ENCODE measurements at places on chromosomes 12 and 14.

GRCh38 chr14:53458368-53458814, 305.3 kb upstream of the DDHD1 start:
- DNase-seq = no peak

- no peak for DNase-seq
Observed at GRCh38 chr12:97797473-97797872, 334.9 kb downstream of the RMST start.

- DNase-seq = no peak
Observed at GRCh38 chr14:77319422-77319821, 1.3 kb downstream of the POMT2 start.

GRCh38 chr14:101715210-101716076, 46.1 kb upstream of the PPP2R5C start:
- no peak for DNase-seq

DNA sequence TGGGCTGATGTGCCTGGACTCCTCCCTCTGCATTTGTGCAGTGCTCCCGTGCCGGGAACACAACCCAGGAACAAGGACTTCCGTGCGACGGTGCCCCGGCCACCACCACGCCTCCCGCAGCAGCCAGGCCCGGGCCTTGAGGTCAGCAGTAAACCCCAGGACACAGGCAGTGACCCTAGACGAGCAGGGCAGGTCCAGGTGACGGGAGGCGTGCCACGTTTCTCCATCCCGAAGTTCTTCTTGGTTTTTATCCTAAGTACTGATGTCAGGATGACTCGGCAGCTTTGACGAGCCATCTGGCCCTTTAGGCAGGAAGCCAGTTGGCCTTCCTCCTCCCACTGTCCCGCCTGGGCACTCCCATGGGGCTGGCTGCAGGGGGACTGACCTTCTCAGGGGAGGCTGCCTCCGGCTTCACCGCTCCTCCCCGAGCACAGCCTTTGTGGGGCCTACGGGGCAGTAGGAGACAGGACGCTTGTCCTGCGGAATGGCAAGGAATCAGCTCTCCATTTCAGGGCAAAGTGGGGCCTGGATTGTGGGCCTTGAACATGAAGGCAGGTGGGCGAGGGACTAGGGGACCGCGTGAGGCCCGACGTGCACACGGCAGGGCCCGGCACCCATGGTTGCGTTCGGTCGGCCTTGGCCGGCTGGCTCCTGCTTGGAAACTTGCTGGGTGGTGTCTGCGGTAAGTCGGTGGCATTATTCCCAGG, 94.1 kb downstream of the FBXL14 start:
- DNase-seq = no peak

- no peak for DNase-seq
Observed at GRCh38 chr14:97267509-97267908, 470.3 kb downstream of the VRK1 start.

DNA sequence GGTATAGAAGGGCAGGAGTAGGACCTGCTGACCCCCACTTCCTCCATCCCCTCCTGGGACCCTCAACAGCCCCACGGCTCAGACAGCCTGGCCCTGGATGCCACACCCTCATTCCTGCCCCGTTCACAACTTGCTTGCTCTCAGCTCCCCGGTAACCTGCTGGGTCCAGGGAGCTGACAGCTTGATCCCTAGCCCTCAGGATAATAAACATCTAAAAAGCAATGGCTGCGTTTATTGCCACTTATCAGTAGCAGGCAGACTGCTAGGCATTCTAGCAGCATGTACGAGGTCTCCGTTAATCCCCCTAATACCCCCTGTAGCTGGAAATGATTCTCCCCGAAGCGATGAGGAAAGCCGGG, 24.3 kb upstream of the RPLP0 start:
- DNase-seq = no peak

DNA sequence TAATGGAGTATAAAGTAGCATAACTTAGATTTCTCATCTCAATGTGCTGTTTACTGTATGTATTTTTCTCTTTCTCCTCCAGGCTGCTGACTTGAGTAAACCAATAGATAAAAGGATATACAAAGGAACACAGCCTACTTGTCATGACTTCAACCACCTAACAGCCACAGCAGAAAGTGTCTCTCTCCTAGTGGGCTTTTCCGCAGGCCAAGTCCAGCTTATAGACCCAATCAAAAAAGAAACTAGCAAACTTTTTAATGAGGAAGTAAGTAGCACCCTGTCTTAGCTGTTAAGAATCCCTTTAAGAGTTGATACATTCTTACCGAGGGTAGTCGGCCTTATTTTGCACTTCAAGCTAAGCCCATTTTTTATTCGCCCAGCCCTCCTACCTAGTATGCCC, 55.2 kb downstream of the WDR20 start:
- no peak for DNase-seq

DNA sequence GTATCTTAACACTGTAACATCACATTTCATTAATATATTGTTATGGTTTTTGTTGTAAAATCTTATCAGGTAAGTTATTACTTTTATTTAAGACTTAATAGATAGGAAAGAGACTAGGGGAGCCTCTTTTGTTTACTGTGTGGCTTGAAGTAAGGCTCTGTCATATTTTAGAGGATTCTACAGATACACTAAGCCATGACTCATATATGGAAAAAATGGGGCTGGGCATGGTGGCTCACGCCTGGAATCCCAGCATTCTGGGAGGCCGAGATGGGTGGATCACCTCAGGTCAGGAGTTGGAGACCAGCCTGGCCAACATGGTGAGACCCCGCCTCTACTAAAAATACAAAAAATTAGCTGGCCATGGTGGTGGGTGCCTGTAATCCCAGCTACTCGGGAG, 23.6 kb upstream of the NPFF start:
- DNase-seq = no peak

- no peak for DNase-seq
Observed at GRCh38 chr12:90090929-90091651, 382.5 kb upstream of the ATP2B1 start.

DNA sequence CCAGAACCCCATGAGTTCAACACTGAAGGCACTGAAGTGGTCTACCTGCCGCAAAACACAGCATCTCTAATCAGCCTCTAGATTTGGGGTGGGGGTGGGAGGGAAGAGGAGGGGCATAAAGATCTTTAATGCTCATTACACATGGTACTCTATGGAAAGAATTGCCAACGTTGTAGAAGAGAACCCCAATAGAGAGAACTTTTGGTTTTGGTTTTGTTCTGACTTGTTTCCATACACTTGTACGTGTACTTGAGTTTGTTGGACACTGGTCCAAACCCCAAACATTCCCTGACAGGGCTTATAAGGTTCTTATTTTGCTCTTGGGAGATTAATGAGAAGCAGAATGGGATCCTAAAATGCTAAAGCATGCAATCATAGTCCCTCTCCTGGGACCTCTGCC, 31.0 kb downstream of the GNPTAB start:
- DNase-seq = no peak
